ENCODE measurements at places on chromosomes 1 and 21. TPM values are rescaled to one million over a fixed set of nuclear protein-coding genes. Genes with fewer than 3 reads are reported as not detected.

GRCh38 chr1:228434689-228435088 is 18.0 kb upstream of the TRIM17 start:
- no peak for DNase-seq

Gene SMCP
- not detected for total RNA-seq

DNA sequence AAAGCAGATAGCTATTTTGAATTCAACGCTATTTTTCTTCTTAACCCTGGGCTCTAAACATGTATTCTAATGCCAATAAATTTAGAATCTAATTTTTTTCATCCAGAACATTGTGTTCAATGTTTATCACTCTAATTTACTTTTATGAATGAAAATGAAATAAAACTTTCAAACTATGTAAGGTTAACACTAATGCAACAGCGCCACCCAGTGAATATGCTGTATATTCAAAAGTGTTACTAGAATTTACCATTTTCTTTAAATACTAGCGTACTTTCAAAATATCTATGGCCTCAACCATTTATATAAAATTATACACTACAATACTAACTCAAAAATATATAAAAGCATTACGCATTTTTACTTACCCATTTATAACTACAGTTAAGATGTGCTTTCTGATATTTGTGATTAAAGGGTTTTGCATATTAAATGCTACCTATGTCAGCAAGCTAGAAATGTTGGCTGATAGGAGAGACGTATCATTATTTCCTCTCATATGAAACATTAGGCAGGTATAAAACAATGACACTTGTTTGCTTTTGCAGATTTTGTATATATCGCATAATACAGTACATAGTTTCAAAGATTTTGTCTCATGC is 5.9 kb upstream of the NUF2 start:
- DNase-seq, result peak; percentile 22

DNA sequence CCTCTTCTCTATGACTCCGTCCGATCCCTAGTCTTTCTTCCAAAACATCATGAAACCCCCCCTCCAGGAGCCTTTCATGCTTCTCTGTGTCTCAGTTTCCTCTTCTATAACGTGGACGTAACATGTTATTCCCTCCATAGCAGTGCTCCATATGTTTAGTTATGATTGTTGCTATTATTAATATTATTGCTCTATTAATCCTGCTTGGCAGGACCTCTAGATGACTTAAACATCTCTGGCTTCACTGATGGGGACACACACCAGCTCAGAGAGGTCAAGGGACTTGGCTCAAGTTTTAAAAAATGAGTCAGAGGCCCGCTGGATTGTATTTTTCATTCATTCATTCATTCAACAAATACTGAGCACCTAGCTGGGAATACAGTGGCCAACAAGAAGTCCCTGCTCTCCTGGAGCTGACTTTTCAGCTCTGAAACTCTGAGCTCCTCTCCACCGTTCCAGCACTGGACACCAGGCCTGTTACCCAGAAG is 404 bp upstream of the CPLANE2 start:
- DNase-seq, result no peak

Gene FCRL3
- not detected for total RNA-seq

Gene ZYG11A
- 0.59 TPM for total RNA-seq

DNA sequence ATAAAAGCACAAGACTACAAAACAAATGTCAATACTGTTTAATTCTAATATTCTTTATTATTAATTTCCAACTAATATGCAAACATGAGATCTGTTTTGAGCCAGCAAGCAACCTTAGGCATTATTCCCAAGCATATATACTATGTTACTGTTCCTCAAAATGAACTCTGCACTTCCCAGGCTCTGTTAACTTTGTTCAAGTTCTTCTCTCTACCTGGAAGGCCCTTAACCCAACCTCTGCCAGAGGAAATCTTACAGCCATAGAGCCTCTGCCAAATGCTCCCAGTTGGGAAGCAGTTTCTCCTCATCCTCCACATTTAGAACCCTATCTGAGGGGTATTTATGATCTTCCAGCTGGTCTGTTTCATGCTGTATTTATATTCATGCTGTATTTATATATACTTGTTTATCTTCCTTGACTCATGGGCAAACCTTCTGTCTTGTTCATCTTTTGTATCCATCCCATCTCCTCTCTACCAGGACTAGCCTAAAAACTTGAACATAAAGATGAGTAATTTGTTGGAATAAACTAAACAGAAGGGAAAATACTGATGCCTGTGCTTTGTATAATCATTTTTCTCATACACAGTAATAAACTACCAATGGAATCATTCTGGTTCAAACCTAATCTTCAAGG is 5.3 kb downstream of the IVNS1ABP start:
- no peak for DNase-seq

DNA sequence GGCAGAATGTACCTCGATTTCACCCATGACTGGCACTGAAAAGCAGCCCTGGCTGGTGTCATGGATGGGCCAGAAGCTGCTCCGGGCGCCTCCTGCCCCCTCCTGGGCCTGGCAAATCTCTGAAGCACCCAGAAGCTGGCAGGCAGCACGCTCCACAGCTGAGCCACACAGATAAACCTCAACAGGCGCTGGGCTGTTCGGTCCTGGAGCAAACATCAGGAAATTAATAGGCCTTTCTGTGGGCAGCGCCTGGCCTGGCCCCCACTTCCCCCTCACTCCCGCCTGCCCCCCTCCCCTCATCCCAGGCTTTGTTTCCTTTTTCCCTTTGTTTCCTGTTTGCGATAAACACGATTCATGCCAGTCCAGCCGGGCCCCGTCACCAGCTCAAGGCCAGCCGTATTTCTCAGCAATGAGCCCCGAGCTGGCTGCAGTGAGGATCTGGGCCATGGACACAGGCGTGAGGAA is 20.1 kb upstream of the DISP3 start:
- no peak for DNase-seq

GRCh38 chr1:16077406-16078245 is 4.2 kb upstream of the FAM131C start:
- no peak for DNase-seq

GRCh38 chr1:172125812-172126430 is 284.6 kb downstream of the DNM3 start:
- DNase-seq, result no peak

GRCh38 chr1:25952841-25953401 is 44.9 kb downstream of the PAFAH2 start:
- DNase-seq, result peak; percentile 67
